ENCODE measurements at places on chromosomes 1 and 21. TPM values are rescaled to one million over a fixed set of nuclear protein-coding genes. Genes with fewer than 3 reads are reported as not detected.

PCAT6 gene
- 1.0 TPM for polyA plus RNA-seq

GNG4 gene
- not detected for polyA plus RNA-seq

KIF17 gene
- polyA plus RNA-seq = not detected

GBP1 gene
- 54.3 TPM for polyA plus RNA-seq

SYT6 gene
- not detected for polyA plus RNA-seq

Data from CD4-positive, alpha-beta memory T cell (primary cell).